ENCODE measurements at places on chromosomes 11 and 22.

GRCh38 chr22:49719046-49719445, 108.6 kb downstream of the BRD1 start:
- no peak for DNase-seq

- DNase-seq = no peak
These were observed 64.1 kb upstream of the BIRC3 start for GRCh38 chr11:102253020-102253715.

GRCh38 chr11:8997451-8997850, 6.3 kb downstream of the NRIP3 start:
- DNase-seq = no peak

GRCh38 chr11:61820174-61820573, 3.4 kb upstream of the FADS1 start:
- DNase-seq = no peak

DNA sequence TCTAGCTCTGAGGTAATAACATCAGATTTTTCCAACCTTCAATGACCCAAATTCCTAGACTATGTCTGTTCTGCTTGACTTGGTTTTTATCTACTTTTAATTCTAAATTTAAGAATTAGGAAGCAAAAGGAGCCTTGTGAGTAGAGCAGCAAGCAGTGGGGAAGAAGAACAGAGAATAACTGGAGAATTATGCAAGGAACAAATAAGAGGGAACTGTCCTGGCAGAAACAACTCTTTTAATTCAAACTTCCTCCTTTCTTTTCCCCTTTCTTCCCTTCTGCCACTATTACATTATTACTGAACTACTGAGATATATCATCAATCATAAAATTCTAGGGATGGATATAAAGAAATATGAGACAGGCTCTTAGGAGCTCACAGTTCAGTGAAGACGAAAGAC, 276.1 kb downstream of the SBF2 start:
- DNase-seq = no peak

DNA sequence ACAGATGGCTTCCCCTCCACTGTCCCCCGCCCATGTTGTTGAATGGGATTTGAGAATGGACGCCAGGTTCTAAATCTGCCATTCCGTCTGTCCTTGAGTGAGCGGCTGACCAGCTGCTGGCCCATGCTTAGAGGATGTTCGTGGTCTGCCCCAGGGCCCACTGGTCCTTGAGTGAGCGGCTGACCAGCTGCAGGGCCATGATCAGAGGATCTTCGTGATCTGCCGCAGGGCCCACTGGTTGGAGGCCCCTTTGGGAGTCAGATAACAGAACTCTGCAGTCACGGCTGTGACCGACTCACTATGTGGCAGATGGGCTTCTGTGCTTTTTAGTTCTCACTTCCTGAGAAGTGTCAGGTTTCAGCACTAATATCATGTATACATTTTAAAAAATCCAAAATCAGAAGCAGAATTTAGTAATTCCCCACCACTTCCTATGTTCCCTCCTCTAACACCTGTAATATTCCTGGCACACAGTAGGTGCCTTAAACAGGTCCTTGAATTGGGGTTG, 54.1 kb downstream of the MICAL3 start:
- no peak for DNase-seq

DNA sequence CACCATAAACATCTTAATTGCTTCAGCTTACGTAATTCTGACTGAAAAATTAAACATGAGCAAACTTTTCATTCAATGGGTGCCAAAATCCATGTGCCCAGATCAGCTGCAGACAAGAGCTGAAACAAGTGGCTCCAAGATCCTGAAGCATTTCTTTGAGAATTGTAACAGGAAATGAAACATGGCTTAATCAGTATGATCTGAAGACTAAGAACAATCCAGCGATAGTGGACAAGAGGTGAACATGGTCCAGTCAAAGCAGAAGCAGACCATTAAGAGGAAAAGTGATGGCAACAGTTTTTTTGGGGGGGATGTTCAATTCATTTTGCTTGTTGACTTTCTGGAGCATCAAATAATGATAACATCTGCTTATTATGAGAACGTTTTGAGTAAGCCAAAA, 1964.5 kb upstream of the RAG2 start:
- no peak for DNase-seq

DNA sequence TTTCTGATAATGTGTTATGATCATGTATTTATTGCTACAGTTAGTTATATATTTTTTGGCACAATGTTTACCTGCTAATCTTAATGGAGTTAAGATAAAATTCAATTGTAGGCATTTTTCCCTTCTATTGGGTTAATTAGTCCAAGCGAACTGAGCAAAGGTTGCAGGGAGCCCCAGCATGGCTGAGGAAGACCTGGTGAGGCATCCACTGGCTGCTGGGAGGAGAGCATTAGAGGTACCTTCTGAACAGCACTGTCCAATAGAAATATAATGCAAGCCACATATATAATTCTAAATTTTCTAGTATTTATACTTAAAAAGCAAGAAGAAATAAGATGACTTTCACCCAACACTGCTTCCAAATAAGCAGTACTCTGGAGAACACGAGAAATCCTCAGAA, 689 bp upstream of the TMEM126A start:
- no peak for DNase-seq

DNA sequence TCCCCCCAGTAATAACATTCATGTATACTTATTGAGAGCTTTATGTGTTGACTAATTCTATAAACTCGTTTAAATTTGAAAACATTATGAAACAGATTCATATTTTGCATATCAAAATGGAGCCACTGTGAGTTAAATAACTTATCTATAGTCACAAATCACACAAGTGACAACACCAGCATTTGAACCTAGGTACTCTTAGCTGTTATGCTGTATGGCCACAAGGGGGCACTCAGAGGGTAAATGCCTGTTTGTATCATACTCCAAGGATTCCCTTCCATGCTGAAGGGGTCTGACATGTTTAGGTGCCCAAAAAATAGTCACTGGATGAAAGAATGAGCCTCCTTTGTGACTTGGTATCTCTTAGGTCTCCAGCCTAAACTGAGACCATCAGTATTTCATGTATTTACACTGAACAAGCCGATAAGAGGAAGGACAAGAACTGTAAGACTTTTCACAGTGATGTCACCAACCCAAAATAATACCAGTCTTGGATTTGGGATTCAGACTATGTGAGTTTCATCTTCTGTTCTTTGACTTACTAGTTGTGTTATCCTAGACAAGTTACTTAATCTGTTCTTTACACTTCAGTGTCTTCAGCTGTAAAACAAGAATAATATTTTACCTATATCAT, 12.2 kb upstream of the OR52D1 start:
- DNase-seq = no peak

DNA sequence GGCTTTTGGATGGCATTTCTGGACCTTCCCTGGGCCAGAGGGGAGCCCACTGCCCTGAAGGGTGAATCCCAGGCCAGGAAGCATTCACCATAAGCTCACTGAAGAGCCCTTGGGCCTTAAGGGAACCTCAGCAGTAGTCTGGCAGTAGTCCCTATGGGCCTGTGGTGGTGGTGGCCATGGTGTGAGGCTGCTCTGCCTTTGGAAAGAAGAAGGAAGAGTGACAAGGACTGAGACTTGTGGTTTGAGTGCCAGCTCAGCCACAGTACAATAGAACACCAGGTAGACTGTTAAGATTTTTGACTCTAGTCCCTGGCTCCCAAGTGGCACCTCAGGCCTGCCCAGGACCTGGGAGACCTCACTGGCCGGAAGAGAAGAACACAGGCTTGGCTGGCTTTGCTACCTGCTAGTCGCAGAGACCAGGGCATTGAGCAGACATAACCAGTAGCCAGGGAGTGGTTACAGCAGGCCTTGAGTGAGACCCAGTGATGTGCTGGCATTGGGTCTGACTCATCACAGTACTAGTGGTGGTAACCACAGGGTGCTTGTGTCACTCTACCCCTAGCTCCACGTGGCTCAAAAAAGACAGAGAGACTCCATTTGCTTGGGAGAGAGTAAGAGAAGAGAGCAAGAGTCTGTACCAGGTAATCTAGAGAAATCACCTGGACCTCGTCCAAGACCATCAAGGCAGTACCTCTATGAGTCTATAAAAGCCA, 259.8 kb upstream of the BLID start:
- DNase-seq = no peak

DNA sequence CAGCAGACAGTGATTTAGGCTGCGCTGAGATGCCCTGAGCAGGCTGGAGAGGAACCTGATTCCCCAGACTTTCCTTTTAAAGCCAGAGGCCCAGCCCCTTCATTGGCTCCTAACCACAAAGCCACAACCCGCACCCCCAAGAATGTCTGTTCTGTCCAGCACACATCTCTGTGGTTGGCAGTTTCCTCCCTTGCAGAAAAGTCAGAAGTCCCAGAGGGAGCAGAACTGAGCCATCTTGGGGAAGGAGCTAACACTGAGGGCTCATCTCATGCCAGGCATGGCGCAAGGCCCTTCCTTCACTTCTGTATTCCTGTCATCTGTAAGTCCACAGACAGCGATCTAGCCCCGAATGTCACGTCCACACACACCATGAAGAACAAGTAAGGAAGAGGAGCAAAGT, 97.1 kb upstream of the SYT13 start:
- DNase-seq = no peak

- DNase-seq = no peak
These were observed 234.2 kb downstream of the BLID start for GRCh38 chr11:121881806-121882205.

- DNase-seq = no peak
These were observed 3.3 kb downstream of the SERPINH1 start for GRCh38 chr11:75565221-75565814.

GRCh38 chr11:97254790-97255189, 865.0 kb downstream of the JRKL start:
- no peak for DNase-seq

GRCh38 chr11:104306862-104307474, 143.0 kb upstream of the PDGFD start:
- DNase-seq = no peak

- peak; percentile 4 for DNase-seq
These were observed at the start of gene ANKK1 for GRCh38 chr11:113387605-113388211. Gene ANKK1, plus strand, starts transcription at chr11:113387779. Its CDS starts 106 bp downstream, at chr11:113387885.

DNA sequence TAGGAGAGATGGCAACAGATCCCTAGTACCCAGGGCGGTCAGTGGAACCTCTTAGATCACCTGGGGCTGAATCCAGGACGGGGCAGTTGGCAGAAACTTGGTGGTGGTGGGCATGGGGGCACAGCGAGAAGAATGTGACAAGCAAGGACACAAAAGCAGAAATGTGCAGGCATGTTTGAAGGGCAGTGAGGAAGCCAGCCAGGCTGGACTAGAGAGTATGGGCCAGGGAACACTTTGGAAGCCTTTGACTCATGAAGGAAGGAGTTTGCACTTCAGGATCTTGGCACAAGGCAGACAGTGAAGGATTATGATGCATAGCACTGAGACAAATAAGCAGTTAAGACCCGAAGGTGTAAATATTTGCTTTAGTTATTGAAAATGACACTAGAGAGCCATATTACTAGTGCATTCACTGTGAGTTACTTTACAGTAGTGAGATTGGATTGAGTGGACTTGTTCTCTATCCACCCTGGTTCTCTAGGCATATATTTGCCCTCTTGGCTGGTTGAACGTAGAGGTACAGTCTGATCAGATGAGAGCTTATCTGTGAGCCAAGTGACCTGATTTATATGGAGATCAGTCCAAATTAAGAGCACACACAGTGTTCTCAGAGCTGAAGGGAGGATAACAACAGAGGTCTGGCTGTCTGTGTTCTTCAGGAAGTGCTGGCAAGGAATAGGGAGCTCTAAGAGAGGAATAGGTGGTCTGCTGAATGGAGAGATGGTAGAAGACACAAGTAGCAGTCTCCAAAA, 210.4 kb downstream of the SNX19 start:
- DNase-seq = peak; percentile 67

Measured in NCI-H2029 (cell line).